ENCODE measurements at places on chromosomes 6 and 20.

- DNase-seq, result peak; percentile 48
Observed at GRCh38 chr6:131861381-131861780, 53.6 kb downstream of the ENPP1 start.

DNA sequence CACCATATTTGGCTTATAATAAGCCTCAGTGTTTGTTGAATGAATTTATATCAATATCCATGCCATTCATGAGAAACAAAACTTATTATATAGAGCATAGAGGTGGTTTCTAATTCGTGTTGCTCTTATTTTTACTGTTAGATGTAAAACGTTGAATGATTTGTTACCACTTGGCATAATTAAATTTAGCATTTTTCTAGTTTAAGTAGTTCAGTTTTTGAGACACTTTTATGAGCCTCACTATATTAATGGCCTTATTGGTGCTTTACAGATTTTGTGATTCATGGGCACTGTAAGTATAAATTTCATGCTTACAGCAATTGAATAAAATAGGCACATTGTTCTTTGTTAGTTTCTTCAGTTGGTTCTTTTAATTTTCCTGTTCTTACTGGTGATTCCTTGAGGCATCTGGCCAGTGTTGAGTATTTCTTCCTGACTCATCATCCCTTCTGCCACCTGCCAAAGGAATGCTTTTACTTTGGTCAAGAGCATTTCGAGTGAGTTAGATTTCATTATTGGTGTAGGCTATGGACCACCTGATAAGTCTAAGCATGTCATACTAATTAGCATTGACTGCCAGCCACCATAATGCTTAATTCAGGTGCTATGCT is 34.8 kb downstream of the CDKAL1 start:
- DNase-seq, result peak; percentile 17

DNA sequence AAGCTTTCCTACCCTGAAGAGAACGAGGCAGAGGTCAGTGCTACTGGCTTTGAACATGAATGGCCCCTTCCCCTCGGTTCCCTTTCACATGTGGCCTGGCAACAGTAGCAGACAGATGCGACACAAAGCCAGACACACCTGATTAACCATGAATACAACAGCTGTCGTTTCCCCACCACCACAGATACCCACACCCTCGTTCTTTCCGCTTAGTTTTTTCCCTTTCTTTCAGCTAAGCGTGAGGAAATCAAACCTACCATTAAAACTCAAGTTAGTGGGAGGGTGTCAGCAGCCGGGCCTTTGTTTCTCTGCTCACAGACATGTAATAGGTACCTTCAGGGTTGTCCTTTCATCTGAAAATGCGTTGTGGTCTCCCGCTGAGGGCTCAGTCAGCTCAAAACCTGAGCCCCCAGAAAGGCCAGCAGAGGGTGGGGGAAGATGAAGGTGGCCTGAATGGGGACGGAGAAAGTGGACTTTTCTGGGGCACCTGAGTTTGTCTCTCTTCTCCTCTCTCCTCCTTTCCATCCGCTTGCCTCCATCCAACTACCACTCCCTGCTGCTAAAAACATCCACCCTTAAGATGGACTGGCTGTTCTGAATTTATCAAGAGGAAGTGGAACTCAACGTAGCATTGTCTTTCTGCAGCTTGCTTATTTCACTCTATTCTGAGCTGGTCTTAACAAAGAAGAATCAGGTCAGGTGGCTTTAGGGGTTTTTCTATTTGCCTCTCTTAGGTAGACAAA is 516.6 kb upstream of the JARID2 start:
- no peak for DNase-seq

GRCh38 chr20:58603721-58604120 is 47.4 kb upstream of the STX16 start:
- DNase-seq, result peak; percentile 35

GRCh38 chr6:128280960-128281359 is 239.4 kb downstream of the PTPRK start:
- DNase-seq, result no peak

GRCh38 chr6:28656715-28657114 is 131.0 kb downstream of the GPX5 start:
- no peak for DNase-seq

DNA sequence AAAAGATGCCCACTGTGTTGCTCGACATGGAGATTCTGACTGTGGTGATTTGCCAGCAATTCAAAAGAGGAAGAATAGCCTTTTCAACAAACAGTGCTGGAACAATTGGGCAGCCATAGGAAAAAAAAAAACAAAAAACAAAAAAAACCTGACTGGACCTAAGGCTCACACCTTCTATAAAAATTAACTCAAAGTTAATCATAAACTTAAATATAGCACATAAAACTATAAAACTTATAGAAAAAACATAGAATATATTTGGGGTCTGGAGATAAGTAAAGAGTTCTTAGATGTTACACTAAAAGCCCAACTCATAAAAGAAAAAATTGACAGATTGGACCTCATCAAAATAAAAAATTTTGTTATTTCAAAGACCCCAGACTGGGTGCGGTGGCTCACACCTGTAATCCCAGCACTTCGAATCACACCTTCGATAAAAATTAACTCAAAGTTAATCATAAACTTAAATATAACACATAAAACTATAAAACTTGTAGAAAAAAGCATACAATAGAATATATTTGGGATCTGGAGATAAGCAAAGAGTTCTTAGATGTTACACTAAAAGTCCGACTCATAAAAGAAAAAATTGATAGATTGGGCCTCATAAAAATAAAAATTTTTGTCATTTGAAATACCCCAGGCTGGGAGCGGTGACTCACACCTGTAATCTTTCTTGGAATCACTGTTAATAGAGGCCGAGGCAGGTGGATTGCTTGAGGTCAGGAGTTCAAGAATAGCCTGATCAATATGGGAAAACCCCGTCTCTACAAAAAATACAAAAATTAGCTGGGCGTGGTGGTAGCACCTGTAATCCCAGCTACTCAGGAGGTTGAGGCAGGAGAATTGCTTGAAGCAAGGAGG is 115.6 kb upstream of the FAM83B start:
- no peak for DNase-seq

DNA sequence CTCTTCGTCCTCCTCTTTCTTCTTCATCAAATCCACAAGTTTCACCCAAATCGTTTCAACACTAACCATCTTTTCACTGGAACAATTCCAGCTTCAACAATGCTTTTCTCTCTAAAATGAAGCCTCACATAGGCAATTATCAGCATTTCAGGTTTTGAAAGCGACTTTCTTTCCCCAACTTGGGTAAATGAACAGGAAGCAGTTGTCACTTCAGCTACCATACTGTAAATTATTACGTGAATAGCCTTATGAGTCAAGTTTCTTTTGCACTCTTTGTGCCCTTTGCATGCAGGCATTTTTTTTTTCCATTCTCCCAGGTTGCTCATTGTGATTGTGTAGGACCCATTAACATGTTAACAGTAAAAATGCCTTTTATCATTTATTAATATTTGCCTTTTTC is 121.7 kb upstream of the BTBD3 start:
- DNase-seq, result peak; percentile 8

DNA sequence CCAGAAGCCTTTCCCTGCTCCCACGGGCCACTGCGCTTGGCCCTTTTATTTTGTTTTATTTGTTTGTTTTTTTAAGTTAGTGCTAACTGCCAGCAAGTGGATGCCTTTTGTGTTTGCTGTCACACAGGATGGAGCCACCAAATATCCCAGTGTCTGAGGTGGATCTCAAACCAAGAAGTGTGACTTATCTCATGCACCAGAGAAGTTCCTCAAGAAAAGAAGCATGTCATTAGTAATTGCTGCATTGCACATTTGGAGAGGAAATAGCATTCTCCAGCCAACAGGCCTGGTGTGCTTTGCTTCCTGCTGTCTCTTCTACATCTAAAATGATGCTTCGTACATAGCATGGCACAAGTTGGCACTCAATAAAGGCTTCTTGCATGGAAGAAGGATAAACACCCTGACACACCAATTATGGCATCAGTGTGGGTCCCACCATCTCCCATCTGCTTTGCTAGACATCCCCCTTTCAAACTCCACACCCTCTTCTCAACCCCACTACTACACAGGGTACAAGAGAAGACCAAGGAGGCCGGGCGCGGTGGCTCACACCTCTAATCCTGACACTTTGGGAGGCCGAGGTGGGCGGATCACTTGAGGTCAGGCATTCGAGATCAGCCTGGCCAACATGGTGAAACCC is 1.9 kb upstream of the ATP9A start:
- peak; percentile 12 for DNase-seq

DNA sequence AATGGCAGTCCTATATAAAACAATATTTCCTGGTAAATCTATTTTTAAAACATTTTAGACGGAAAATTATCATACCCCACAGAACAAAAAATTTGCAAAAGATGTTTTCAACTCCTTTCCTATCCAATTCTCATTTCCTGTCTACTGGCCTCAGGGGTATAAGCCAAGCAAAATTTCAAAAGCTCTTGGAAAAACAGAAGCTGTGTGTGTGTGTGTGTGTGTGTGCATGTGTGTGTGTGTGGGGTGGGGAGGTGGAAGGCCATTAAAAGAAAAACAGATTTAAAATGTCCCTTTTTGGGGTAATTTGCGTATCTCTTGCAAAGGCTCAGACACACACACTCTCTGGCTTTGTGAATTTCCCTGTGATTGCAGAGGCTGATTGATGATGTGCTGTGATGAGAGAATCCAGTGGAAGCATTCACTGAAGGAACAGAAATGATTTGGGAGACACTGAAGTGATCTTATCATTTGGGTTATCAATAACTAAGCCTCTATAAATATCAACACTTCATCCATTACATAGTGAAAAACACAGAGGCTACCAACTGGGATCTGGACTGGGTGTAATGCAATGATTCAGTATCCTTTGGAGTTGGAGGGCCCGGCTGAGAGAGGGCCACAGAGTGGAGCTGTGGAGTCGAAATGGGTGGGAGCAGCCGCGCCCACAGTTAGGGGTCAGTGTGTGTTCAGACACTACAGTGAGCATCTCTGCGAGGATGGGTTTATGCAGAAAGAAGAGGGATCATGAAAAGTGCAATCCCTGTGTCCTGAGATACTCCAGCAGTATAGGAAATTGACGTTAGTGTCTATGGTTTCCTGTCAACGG is 106.8 kb upstream of the PREP start:
- peak; percentile 52 for DNase-seq

DNA sequence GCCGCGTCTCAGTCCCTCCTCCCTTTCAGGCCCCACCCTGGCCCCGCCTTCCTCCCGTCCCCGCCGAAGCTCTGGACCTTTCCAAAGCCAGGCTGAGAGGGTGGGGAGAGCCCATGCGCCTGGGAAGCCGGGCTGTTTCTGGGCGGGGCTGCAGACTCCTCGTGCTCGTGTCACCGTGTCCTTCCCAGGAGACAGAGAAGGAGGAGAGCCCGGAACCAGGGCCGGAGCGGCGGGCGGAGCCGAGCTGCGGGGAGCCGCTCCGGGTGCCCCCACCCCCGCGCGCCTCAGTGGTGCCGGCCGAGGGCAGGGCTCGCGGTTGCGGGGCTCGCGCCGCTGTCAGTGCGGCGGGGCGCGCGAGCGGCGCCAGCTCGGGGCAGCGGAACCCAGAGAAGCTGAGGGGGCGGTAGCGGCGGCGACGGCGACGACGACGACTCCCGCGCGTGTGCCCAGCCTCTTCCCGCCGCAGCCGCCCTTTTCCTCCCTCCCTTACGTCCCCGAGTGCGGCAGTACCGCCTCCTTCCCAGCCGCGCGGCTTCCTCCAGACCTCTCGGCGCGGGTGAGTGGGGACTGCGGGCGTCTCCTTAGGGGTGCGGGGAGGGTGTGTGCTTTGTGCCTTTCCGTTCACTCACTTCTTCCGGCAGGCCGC is at the start of gene RALY:
Gene RALY, plus strand, starts transcription at position 336 of the 646 bp plus-strand sequence. CDS start 78,164 bp downstream, outside the sequence.
- DNase-seq, result no peak

- peak; percentile 63 for DNase-seq
Observed at GRCh38 chr6:18323935-18324705, 59.8 kb upstream of the DEK start.

GRCh38 chr20:50297498-50298376 is 107.1 kb downstream of the CEBPB start:
- DNase-seq, result no peak

DNA sequence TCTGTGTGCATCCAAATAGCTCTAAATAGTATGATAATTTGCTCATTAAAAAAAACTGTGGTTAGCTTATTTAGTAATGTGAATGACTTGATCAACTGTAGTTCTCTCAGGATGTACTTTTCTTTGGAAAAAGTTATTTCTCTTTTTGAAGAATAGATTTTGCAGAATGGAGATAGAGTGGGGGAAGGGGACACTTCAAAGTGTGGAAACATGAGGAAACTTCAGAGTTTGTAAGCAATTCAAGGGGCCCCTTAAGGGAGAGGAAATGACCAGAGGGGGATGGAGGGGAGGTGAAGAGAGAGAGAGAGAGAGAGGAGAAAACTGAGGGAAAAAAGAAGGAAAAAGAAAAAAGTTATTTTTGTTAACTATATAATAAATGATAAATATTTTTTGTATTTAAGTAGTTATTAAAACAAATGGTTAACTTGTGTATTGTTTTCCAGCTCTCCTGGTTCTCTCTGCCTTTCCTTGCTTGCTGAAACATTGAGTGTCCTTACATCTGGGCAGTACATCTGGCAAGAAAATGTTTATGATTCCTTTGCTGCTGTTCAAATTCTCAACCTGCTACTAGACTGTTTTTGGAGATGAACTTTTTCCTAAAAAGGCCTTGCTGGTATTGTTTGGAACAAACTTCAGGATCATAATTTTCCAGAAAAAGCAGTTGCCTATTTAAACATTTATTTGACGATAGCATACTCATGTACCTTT is 497.5 kb upstream of the CITED2 start:
- no peak for DNase-seq

- DNase-seq, result no peak
Observed at GRCh38 chr6:142236691-142237090, 65.1 kb upstream of the ADGRG6 start.

GRCh38 chr6:3321042-3321441 is 62.3 kb downstream of the PSMG4 start:
- DNase-seq, result no peak

- no peak for DNase-seq
Observed at GRCh38 chr6:84061613-84062398, 28.2 kb downstream of the MRAP2 start.

DNA sequence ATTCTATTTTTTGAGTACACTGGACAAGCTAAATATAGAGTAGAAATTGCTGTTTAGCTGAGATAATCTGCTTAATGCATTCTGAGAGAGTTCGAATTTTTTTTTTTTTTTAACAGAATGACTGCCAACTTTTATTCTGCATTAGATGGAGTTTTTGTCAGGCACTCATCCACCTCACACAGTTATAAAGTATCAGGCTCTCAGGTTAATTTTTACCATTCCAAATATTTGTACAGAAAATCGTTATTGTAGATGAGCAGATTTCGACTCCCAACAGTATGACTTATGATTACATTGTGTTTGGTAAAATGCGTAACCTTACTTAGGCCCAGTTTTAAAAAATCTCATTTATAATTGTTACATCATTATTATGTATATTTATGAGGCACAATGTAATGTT is 1731.0 kb downstream of the GRIK2 start:
- DNase-seq, result no peak

DNA sequence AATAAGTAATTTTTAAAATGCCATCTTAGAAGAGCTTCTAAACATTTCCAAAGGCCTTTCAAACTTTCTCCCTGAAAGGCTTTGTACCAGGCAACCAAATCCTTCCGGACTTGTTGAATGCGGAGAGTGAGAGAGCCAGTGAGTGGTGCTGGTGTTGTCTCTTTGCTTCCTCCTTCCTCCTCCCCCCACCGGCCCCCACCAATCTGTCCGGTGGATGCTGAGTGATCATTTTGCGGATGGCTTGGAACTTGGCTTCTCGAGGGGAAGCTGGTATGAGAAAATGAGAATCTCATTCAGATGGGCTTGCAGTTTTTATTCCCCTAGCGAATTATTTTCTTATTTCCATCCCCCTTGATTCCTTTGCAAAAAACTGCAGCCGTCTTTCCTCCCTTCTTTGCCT is 97.3 kb downstream of the ANKRD60 start:
- peak; percentile 18 for DNase-seq

- DNase-seq, result no peak
Observed at GRCh38 chr6:79005497-79005896, 72.6 kb downstream of the PHIP start.
